ENCODE measurements at places on chromosomes 4 and X.

- no peak for DNase-seq
Measured at GRCh38 chr4:113469023-113469390, 292.5 kb downstream of the CAMK2D start.

GRCh38 chr4:185841451-185841850 lies 29.5 kb upstream of the SORBS2 start:
- DNase-seq: no peak

DNA sequence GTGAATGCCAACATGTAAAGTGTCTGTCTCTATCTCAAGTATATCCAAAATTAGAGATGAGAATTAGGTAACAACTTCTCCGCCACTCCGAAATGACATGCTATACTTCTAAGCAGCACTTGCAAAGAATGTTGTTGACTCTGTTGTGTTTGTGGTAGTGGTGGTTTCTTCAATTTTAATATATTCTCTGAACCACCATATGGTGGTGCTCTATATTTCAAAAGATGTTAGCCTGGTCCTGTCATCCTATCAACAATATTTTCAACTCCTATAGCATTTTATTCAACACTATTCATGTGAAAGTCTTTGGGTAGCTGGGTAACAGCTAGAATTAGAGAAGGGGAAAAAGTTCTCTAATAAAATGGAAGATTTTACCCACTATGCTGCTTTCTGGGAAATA lies 1622.8 kb upstream of the IGFBP7 start:
- no peak for DNase-seq

DNA sequence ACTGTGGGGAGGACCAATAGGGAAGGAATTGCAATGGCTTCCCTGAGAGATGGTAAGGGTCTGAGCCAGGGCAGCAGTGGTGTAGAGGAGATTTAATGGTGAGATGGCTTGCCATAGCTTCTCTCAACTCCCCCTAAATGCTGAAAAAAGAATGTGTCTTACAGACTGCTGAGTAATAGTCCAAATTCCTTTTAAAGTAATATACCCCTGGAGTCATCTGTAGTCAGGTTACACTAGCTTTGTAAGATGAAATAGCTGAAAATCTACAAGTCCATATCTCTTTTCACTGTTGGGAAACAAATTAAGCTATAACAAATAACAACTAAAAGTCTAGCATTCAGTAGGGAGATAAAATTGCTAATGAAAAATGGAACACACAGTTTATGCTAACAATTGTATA lies 33.5 kb downstream of the MAPK10 start:
- no peak for DNase-seq

DNA sequence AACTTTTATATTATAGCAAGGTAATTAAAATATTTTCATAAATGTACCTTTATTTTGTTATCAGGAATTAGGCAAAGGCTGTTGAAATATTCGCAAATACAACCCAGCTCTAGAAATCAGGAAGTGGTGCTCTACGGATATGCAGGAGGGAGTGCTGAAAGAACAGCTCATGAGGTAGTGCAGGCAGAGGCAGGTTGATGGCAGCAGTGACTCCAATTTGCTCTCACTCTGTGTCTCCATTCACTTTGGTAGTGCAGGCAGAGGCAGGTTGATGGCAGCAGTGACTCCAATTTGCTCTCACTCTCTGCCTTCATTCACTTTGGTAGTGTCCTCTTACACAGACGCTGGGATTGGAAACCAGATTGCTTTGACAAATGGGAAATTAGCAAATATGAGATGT lies 277.9 kb downstream of the TRIML1 start:
- DNase-seq: no peak

DNA sequence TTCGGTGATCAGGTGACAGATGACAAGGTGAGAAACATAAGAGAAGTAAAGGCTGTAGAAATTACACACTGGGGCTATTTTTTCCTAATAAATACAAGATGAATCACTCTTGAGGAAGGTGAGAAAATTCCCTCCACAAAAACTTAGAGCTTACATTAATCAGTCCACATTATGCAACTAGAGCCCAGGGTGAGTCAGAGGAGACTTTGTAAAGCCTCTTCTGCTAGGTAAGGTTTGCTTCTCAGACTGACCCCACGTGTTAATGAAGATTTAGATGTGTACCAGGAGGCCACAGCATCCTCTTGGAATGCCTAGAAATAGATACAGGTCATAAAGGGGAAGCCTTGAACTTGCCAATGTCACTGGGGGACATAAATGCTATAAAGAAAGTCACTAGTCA lies 396.0 kb upstream of the SMIM31 start:
- DNase-seq: no peak

DNA sequence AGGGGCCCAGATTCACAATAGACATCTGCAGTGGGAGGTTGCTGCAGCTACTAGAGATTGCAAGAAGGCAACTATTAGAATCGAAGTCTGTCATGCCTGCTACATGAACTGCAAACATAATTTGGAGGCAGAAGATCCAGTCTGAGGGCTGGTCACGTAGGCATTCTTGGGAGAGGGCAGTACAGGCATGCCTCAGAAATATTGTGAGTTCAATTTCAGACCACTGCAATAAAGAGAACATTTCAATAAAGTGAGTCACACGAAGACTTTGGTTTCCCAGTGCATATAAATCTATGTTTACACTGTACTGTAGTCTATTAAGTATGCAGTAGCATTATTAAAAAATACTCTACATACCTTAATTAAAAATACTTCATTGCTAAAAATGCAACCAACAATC lies 585.8 kb upstream of the FAT1 start:
- DNase-seq: peak; percentile 72

- DNase-seq: no peak
Measured at GRCh38 chr4:184934961-184935360, 83.3 kb upstream of the HELT start.

DNA sequence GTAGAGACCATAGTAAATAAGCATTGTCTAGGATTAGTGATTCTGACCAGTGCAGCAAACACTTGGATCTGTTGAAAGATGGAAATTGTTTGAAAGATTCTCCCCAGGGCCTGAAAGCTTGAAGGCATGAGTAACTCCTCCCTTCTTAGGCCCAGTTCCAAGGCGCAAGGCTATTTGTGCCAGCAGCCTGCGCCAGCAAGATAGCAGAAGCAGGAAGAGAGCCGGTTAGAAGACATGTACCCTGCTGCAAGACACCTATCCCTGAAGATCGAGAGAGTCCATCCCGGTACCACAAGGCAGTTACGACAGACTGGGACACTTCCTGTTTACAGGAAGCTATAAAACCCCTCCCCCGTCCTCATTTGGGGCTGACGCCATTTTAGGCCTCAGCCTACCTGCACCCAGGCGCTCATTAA lies 72.4 kb upstream of the JADE1 start:
- DNase-seq: no peak

- no peak for DNase-seq
Measured at GRCh38 chr4:10732914-10733415, 48.4 kb upstream of the CLNK start.

DNA sequence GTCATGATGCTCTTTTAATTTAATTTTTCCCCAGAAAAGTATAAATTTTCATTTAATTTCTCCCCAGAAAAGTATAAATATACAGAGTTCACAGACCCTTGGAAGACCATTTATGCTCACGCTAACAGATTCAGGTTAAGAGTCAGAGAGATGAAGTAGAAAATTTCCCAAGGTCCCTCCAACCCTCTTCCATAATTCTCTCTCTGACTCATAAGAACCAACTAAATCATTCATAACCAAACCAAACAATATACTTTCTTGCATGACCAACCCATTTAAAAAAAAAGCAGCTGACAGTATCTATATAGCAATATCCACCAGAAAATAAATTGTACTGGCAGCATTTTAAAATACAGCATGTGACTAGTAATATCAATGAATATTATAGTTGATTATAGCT lies 3.9 kb downstream of the KLHL8 start:
- DNase-seq: no peak

- no peak for DNase-seq
Measured at GRCh38 chr4:27720010-27720766, 859.5 kb downstream of the STIM2 start.

DNA sequence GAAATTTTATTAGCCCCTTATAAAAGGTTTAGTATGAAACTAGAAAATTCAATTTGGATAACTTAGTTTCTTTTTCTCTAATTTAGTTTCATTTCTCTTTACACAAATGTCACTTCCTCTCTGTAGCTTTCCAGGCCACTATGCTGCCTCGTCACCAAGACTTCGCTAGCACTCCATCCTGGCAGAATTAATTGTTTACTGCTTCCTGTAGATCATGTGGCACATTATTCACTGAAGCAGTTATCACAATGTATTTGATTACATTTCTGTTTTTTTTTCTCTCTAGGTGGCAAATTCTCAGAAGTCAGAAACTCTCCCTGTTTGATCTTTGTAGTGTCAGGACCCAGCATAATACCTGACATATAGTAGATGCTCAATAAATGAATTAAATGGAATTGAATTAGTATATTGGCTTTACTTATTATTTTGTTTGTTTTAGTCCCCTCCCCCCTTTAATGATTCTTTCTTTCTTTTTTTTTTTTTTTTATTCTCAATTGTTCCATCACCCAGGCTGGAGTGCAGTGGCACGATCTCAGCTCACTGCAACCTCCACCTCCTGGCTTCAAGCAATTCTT lies 9.3 kb upstream of the SAT1 start:
- no peak for DNase-seq

- no peak for DNase-seq
Measured at GRCh38 chr4:74202062-74202586, 44.2 kb downstream of the MTHFD2L start.

DNA sequence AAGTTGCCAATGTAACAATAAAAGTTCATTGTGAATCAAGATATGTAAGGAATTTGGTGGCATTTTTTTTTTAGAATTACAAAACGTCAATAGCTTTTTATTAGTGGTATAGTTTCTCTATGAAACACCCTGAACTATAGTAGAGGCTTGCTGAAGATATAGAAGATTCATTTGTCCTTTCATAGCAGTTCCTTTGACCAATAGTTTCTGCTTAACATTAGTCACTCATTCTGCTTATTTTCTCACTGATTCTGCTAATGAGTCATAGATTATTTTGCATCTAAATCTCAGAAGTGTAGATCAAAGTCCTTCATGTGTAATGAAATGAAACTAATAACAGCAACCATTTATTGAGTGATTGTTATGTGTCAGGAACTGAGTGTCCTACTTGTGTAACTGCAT lies 205.0 kb upstream of the TET2 start:
- DNase-seq: no peak

DNA sequence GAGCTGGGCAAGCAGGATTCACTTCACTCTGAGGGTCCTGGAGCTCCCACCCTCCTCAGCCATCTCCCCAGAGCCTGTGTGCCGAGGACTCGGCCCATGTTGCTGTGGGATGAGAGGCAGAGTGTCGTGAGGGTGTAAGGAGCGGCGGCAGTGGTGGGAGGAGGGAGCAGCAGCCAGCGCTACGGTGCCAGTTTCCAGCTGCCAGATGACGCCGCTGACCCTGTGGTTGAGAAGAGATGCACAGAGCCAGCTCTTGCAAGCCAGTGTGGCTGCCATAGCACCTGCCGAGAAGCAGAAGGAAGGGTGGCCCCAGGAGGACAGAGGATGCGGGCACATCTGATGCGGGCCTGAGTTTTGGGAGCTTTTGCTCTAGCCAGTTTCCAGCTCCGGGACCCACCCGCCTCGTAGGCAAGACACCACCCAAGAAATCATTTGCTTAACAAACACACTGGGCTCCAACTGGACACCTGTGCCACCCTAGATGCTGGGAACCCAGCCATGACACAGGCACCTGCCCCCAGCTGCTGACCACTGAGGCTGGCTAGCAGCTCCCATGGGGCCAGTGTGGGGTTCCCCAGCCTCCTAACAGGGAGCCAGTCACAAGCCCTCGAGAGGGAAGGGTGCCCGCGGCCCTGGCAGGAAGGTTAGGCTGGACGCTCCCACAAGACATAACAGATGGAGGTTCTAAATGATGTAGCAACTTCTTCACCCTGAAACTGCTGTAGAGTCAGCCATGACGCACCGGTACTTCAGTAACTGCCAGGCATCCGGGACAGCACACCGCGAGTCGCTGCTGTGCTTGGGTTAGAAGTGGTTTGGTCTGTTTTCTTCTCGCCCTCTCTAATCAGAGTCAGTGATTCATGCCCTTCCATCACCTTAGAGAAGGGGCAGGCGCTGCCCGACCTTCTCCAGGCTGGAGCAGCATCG lies 8.9 kb downstream of the MSANTD1 start:
- no peak for DNase-seq

DNA sequence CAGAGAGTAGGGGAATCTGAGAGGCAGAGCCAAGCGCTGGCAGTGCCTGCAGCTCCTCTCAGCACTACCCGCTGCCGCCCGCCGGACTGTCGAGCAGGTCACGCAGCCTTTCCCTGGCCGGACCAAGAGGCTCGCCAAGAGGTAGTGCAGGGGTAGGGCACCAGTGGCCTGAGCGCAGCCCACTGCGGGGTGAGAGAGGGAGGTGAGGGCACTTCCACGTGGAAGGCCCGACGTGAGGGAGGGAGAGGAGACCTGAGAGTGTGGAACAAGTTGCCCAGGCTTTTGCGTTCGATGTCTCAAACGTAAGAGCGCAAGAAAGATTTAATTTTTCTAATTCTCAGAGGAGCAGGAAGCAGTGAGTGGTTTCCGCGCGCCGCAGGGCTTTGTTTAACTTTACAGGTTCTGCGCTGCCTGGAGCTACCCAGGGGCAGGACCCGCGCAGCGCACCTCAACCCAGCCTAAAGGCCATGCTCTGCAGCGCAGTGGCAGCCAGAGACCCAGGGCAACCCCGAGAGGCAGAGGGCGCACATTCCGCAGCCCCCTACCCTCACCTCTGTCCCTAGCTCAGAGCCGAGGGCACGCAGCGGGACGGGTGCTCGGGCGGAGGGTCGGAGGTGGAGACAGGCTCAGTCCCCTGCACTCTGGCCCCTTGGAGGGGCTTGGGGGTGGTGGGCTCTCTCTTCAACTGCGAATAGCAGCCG lies 14.9 kb downstream of the ARHGAP36 start:
- DNase-seq: no peak

DNA sequence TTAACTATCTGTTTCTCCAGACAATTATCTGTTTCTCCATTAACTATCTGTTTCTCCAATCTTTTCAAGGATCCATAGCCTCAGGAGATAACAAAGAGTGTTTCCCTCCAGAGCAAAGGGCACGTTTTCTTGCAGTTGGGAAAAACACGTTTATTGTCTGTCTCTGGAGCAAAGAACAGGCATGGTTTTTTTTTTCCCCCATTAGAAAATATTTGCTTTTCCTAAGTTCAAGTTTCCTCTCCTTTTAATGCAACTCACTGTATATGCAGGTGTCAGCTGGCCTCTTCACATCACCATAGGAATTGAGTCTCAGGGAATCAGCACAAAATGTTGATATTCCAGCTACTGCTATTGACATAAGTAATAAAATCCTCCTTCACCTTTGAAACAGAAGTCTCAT lies 984.4 kb downstream of the RAB28 start:
- DNase-seq: no peak

- DNase-seq: peak; percentile 1
Measured at GRCh38 chr4:37876156-37876555, 14.7 kb upstream of the TBC1D1 start.

Data from fibroblast of skin of left quadriceps (primary cell).